IMR-90 (cell line): ENCODE measurements at places on chromosomes 2 and 18.

- no peak for DNase-seq
Measured at GRCh38 chr2:197673606-197674005, 1.8 kb downstream of the RFTN2 start.

DNA sequence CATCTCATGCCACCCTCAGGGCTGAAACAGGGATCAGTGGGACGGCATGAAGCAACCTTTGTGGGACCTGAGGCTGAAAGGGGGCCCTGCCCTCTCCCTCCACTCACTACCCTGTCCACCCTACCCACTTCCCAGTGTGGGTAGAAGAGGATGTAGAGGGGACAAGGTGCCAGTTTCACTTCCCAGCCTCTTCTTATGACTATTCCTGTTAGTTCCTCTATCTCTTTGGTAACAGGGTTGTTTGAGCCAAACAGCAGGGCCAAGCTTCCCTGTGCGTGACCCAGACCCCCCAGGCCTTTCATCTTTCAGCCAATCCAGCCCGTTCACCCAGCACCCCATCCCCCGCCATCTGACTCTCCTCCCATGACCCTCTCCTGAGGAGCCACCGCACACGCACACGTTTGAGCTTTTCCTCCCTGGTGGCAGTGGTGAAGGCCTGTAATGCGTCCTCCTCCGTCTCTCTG is 82.3 kb downstream of the STPG4 start:
- no peak for DNase-seq

- peak; percentile 58 for DNase-seq
Measured at GRCh38 chr2:12424809-12425208, 291.9 kb upstream of the TRIB2 start.

DNA sequence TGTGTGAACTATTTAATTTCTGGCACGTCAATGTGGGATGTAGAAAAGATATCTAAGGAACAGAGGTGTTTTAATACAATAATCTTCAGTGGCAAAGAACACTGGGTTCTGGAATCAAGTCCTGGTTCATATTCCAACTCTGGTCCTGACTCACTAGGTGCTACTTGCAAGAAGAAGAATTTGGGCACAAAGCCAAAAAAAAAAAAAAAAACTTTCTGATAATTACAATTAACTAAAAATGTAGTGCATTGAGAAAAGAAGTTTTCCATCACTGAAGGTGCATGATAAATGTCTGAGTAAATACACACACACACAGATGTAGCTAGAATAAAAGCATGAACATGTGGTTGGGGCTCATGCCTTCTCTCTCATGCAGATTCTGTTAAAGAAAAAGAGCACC is 424.4 kb upstream of the REG3G start:
- DNase-seq = no peak

GRCh38 chr2:123732563-123732962 is 292.5 kb upstream of the CNTNAP5 start:
- DNase-seq = no peak

- DNase-seq = no peak
Measured at GRCh38 chr2:46230677-46231425, 66.4 kb upstream of the EPAS1 start.

DNA sequence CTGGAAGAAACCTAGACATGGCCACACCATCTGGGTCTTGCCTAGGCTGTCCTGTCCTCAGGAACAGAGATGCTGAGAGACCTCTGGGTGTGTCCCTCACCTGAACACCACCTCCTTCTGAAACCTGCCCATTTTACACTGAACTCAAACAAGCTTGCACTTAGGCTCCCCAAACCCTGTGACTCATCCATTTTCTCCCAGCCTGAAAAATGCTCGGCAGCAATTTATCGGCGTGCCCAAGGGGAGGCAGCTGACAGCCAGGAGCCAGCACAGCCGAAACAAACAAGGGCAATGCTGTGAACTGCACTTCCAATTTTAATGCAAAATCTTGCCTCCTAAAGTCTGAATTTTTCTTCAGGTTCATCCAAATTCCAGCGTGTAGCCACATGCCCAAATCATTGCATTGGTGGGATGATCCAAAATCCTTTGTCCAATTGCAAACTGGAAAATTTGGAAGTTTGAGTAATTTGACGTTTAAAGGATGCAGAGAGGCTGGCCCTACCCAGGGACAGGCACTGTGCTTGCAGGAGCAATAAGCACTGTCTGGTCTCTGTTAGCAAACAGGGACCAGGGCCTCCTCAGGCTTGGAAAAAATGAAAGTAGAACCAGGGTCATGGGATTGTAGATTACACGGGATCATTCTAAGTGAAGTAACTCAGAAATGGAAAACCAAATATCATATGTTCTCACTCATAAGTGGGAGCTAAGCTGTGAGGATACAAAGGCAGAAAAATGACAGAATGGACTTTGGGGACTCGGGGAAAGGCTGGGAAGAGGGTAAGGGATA is 67.7 kb downstream of the GALNT14 start:
- DNase-seq = no peak

GRCh38 chr18:9394046-9394445 is 59.5 kb downstream of the TWSG1 start:
- no peak for DNase-seq

- peak; percentile 18 for DNase-seq
Measured at GRCh38 chr2:172434821-172435605, 7.6 kb downstream of the ITGA6 start.

DNA sequence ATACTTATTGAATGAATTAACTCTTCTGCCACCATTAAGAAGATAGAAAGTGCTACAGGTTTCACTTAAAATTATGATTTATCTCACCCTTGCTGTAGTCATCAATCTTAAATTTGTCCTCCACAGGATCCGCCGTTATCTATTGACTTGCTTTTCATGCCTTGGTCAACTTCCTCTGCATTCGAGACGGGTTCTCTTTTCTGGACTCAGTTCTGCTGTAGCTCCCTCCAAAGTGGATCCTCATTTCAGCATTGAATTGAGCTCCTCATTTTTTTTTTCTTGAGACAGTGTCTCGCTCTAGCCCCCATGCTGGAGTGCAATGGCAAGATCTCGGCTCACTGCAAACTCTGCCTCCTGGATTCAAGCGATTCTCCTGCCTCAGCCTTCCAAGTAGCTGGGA is 27.6 kb downstream of the INPP5D start:
- no peak for DNase-seq

GRCh38 chr2:110791435-110791834 is 59.1 kb downstream of the ACOXL start:
- DNase-seq = no peak

- DNase-seq = no peak
Measured at GRCh38 chr18:75287700-75288099, 77.1 kb downstream of the TSHZ1 start.

GRCh38 chr2:199850718-199851500 is at the start of gene FTCDNL1:
FTCDNL1 (minus strand) TSS chr2:199851192; CDS start chr2:199848962, 2,230 bp downstream.
- peak; percentile 13 for DNase-seq

GRCh38 chr2:37154785-37155184 is 2.0 kb downstream of the EIF2AK2 start:
- no peak for DNase-seq

DNA sequence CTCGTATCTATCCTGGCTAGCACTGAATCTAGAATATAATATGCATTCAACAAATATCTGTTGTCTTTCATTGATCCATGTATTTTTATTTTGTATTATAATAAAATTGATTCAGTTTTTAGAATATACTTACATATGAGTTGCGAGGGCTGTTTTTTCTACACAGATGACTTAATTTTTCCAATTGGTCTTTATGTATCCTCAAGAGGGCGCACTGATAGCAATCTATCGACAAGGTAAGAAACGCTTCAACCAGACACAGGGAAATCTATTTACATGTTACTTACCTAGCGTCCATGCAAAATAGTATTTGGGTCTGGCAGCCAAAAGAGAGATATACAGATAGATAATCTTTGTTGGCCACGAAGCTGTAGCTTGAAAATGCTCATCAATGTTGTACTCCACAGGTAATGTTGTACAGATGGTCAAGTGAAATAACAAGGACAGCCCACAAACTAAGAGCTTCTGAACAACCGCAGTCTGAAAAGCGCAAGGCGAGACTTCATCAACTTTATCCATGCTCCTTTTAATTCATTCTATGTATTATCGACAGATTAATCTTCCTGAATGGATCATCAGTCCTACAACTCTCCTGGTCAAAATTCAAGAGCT is 35.5 kb upstream of the KIDINS220 start:
- peak; percentile 73 for DNase-seq

- no peak for DNase-seq
Measured at GRCh38 chr2:136245211-136245610, 127.3 kb upstream of the CXCR4 start.

GRCh38 chr2:86675511-86676015 is 44.5 kb upstream of the RMND5A start:
- no peak for DNase-seq

DNA sequence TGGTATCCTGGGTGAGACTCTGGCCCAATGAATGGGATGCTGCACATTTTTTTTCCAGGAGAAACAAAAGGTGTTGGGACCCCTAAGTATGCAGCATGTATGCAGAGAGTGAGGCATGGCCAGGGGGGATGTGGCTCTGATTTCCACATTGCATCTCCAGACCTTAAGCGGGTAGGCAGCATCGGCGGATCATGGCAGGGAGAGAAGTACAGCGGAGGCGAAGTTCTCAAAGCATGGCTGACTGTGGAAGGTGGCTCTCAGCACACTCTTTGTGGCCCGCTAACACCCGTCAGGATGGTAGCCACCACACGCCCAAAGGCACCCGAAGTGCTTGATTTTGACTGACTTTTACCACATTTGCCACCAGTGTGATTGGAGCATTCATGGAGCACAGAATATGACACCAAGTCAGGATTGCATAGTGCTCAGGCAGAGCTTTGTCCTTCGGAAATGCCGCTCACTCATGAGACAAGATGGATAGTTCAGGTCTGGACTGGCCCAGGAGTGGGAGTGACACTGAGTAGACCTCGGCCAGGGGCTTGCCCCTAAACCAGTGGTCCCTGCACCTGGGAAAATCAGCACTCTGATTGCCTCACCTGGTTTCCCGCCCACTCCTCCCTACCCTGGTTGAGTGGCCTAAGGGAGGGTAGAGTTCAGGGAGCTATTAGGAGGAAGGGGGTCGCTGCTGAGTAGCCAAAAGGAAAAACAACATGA is 14.2 kb downstream of the INPP4A start:
- no peak for DNase-seq

DNA sequence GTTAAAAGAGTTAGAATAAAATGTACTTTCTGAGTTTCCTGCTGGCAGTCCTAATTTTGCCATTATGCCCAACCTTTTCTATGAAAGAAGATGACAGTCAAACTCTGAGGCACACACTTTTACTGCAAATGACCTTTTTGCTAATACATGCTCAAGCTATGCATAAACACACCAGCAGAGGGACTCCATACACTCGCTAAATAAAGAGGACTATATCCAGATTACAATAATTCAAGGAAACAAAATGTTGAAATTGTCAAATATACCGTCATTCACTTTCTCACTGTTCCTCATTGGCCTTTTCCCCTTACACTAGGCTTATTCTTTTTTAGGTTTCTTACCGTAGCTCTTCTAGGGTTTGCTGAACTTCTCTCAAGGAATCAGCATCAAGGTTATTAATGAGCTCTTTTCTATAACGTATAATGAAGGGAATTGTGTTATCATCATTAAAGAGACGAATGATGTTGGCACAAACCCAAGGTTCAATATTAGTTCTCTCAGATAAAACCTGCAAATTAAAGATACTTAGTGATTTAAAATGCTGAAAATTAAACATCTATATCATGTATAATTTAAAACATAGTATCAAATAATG is 25.7 kb downstream of the SRBD1 start:
- DNase-seq = peak; percentile 63

DNA sequence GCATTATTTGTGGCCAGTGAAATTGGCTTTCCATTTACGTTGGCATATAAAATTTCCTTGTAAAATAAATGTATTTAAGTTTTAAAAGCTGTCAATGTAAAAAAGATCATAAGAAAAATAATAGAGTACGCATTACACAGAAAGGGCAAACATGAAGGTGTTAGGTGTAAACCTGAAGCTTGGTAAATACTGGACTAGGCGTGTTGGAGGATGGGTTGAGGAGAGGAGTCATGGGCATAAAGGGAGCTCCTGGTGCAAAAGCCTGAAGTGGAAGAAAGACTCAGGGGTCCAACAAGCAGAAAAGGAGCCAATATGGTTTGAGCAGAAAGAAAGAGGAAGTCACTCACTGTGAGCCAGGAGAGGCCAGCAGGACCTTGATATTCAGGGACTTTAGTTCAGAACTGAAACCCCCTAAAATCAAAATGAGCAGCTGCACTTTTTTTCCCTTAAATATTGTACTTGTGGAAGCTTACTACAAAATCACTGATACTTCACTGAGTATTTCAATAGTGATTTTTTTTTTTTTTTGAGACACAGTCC is 24.4 kb downstream of the SP5 start:
- DNase-seq = no peak

- DNase-seq = no peak
Measured at GRCh38 chr18:70354771-70355170, 65.9 kb downstream of the SOCS6 start.

DNA sequence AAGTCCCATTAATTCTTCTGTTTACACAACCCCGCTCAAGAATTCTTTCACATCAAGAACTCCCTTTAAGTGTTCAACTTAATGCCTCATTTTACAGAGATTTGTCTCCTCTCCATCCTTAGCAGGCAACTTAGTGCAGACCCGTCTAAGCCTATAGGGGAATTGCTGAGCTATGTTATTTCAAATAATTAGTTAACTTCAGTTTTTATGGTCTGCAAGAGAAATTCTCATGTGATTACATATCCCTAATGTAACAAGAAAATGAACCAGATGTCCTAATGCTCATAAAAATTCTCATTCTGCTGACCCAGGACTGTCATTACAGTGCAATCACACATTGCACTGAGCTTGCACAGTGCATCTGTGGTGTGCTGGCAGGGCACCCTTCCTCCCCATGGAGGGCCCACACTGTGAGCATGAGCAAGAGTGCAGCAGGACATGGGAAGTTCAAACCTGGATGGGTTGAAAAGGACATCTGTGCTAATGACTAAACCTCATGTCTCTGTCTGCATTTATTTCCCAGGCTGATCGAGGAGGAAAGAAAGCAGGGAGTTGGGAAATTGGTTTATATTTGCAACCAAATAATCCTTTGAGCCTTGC is 97.1 kb downstream of the COL5A2 start:
- DNase-seq = peak; percentile 86

DNA sequence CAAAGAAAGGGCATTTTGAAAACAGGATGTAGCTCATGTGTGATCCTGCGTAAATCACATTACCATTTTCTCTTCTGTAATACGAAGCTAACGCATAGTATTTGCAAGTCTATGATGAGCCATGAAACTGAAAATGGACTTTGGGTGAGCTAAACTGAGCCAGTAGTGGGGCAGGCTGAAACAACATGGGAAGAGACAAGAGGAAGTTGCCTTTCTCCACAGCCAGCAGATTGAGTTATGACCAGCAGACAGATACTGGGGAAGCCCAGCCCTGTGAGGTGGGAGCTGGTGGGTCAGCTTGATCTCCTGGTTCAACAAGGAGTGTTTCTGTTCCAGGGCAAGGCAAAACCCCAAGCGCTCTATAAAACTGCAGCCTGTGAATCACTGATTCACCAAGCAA is 11.8 kb downstream of the CYRIA start:
- DNase-seq = no peak
